ENCODE measurements at places on chromosomes 7 and 10.

- DNase-seq, result no peak
Observed at GRCh38 chr10:19497026-19497425, 319.2 kb upstream of the PLXDC2 start.

DNA sequence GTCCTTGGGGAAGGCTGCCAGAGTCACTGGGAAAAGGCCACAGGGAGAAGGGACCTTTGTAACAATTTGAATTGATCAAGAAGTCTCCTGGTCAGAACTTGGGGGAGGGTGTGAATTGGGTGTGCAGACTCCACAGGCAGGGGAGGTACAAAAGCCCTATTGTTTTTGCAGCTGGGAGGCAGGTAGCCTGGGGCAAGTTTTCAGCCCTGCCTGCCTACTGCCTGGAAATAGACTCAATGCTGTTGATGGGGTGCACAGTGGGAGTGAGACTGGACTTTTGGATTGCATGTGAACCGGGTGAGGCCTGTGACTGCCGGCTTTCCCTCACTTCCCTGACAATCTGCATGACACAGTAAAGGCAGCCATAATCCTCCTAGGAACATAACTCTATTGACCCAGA lies 947.0 kb downstream of the REEP3 start:
- DNase-seq, result no peak

GRCh38 chr7:128868624-128869137 lies 6.0 kb downstream of the ATP6V1F start:
- peak; percentile 54 for DNase-seq

- peak; percentile 84 for DNase-seq
Observed at GRCh38 chr10:22335173-22335933, 9.9 kb upstream of the SPAG6 start.

Data from endodermal cell (in vitro differentiated cells).